CD4-positive, alpha-beta memory T cell (primary cell): ENCODE measurements at places on chromosomes 1 and 21. TPM values are rescaled to one million over a fixed set of nuclear protein-coding genes. Genes with fewer than 3 reads are reported as not detected.

C1orf185 gene
- total RNA-seq: not detected

PTPRC gene
- 974 TPM for total RNA-seq

GRCh38 chr1:97245026-97245425 is 523.4 kb downstream of the PTBP2 start:
- no peak for DNase-seq

- DNase-seq: no peak
Measured at GRCh38 chr1:77642196-77642595, 40.3 kb downstream of the ZZZ3 start.

DNA sequence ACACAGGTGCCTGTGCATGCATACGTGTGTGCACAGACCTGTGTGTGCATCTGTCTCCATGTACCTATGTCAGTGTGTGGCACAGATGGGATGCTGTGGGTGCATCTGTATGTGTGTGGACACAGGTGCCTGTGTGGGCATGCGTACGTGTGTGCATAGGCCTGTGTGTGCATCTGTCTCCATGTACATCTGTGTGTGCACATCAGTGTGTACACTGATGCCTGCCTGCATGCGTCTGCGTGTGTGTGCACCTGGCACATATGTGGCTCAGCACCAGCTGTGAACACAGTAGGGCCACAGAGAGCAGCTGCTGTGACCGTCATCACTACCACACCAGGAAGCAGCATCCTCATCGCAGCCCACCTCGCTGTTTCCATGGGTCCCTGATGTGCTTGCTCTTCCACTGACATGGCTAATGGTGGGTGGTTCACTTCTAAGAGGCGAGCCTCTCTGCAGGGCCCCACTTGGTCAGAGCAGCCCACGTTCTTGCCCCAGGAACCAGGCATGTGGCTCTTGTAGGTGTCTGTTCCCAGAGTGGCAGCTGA is 9.6 kb upstream of the SPATC1L start:
- no peak for DNase-seq

GRCh38 chr1:21956720-21957552 is 19.8 kb upstream of the HSPG2 start:
- DNase-seq: peak; percentile 73

GRCh38 chr1:178986204-178986603 is 39.5 kb upstream of the FAM20B start:
- no peak for DNase-seq

GRCh38 chr1:3463891-3464648 is 9.6 kb downstream of the ARHGEF16 start:
- no peak for DNase-seq
